Progenitor cell of endocrine pancreas (in vitro differentiated cells): ENCODE measurements at places on chromosomes 1 and 21. TPM values are rescaled to one million over a fixed set of nuclear protein-coding genes. Genes with fewer than 3 reads are reported as not detected.

DNA sequence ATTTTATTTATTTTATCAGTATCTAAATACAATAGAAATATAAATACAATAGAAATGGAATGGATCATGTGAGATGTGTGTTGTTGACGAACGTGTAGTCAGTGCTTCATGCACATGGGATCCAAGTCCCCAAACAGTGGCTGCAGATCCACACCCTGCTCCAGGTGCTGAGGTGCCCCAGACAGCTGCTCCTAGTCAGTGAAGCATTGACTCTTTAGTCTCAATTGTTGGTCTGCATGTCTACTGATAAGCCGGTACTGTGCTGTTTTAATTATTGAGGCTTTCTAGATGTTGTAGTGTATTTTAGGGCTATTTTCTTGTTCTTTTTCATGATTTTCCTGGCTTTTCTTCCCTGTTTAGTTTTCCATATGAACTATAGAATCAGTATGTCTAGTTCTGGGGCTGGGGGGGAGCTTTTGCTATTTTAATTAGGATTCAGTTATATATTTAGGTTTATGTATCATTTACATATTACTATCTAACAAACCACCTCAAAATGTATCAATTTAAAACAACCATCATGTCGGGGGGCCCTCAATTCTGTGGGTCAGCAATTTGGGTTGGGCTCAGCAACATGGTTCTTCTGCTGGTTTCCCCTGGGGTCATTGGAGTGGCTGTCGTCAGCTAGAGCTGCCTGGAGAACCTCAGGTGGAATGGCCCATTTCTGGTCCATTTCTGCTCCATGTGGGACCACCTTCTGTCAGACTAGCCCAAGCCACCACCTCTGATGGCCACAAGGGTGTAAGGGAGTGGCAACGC lies 63.2 kb upstream of the TRAPPC10 start:
- H3K27ac ChIP-seq, result no peak overlapping the region
- peaks cover 8% of the 10 kb centered on the region for H3K4me1 ChIP-seq
- no peak overlapping the region for H3K4me3 ChIP-seq
- H3K36me3 ChIP-seq, result peaks cover 6% of the 10 kb centered on the region
- no peak for DNase-seq

The ATF3 gene
- 14.6 and 18.2 TPM in 2 replicates for total RNA-seq

DNA sequence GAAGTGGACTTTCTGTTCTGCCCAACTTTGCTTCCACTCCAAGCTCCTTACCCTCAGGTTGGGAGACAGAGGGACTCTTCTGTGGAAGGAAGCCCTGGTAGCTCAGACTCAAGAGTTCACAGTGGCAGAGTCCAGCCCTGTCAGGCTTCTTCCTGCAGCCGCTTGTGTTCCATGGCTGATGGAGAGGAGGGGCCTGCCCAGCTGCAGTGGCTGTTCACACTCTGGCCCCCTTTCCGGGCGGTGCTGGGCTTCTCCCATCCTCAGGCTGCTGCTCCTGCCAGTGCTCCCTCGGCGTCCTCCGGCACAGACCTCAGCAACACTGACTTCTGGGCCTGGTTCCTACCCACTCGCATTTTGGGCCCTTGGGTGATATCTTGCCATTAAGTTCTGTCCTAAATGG lies 4.0 kb downstream of the KRTAP10-1 start:
- H3K27me3 ChIP-seq, result no peaks in the 10 kb centered on the region
- H3K36me3 ChIP-seq, result no peaks in the 10 kb centered on the region
- no peak for DNase-seq
- no peaks in the 10 kb centered on the region for H3K4me1 ChIP-seq
- H3K27ac ChIP-seq, result no peak overlapping the region

GRCh38 chr21:46196733-46197132 lies 12.5 kb upstream of the SPATC1L start:
- peak overlapping the region; percentile 86 for H3K27ac ChIP-seq
- peaks cover 18% of the 10 kb centered on the region for H3K4me1 ChIP-seq
- H3K27me3 ChIP-seq, result no peaks in the 10 kb centered on the region

GRCh38 chr1:168264296-168264695 lies 16.4 kb upstream of the TBX19 start:
- H3K4me1 ChIP-seq, result no peaks in the 10 kb centered on the region
- no peak overlapping the region for H3K27ac ChIP-seq
- H3K4me3 ChIP-seq, result no peak overlapping the region
- H3K27me3 ChIP-seq, result no peaks in the 10 kb centered on the region

DNA sequence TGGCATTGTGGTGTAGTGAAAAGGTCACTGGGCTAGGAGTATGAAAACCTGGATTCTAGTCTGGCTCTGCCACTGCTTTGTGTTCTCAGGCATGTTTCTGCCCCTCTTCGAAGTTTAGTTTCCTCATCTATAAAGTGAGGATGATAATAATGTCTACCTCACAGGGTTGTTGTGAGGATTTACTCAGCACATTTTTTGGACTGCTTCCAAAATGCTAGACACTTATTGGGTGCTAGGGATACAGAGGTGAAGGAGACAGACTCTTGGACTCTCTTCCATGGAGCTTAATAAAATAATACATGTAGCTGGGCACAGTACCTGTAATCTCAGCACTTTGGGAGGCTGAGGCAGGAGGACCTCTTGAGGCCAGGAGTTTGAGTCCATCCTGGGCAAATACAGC lies 3.6 kb downstream of the KIF2C start:
- H3K4me3 ChIP-seq, result no peak overlapping the region
- no peak for DNase-seq
- peaks cover 4% of the 10 kb centered on the region for H3K36me3 ChIP-seq
- H3K27me3 ChIP-seq, result no peaks in the 10 kb centered on the region

GRCh38 chr1:101431956-101432510 lies 195.2 kb downstream of the S1PR1 start:
- DNase-seq, result no peak
- no peaks in the 10 kb centered on the region for H3K27me3 ChIP-seq
- no peaks in the 10 kb centered on the region for H3K36me3 ChIP-seq

DNA sequence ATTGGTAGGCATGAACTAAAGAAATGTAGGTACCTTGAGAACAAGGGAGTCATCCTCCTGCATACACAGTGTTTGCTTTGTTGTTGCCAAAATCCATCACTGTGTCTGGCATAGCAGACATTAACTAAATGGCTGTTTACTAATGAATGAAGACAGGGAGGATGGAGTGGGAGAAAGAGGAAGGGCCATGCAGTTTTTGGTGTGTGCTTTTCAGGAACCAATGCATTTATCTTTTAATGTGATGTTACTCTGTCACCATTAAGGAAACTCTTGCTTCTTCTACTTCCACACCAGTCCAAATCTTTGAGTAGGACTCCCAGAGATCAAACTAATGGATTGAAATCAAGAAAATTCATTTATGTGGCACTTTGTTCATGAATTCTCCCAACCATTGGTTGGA lies 55.6 kb upstream of the DUSP10 start:
- H3K27me3 ChIP-seq, result peaks cover 5% of the 10 kb centered on the region
- peaks cover 8% of the 10 kb centered on the region for H3K4me1 ChIP-seq
- no peak overlapping the region for H3K4me3 ChIP-seq
- DNase-seq, result no peak

GRCh38 chr1:107668762-107669161 lies 296.2 kb downstream of the VAV3 start:
- H3K36me3 ChIP-seq, result no peaks in the 10 kb centered on the region
- DNase-seq, result no peak
- no peaks in the 10 kb centered on the region for H3K27me3 ChIP-seq
- H3K4me1 ChIP-seq, result peaks cover 29% of the 10 kb centered on the region
- H3K4me3 ChIP-seq, result no peak overlapping the region

The S100A16 gene
- total RNA-seq, result 46.8 and 50.2 TPM in 2 replicates

DNA sequence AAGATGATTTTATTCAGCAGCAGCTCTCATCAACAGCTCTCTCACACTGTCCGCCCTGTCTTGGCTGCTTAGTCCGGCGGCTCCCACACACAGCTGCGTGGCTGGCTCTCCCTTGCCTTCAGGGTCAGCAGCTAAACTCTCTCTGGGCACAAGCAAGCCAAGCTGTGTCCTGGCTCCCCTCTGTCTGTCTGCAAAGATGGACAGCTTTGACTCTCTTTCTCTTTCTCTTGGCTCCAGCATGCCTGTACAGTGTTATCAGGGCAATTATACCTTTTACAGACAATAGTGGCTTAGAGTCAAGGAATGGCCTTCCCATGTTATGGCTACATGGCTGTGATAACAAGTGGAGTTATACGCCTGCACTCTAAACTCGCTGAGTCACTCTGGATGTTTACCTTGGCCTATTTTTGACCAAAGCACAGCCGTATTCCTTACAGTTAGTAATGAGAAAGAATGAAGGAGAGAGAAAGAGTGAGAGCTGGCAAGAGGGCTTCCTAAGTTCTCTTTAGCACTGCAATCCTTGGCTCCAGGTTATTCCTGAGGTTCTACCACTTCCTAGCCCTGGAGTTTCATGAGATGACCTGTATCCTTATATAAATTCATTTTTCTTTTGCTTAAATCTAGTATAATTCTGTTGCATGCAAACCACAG lies 59.9 kb upstream of the ZSWIM5 start:
- H3K27ac ChIP-seq, result no peak overlapping the region
- DNase-seq, result no peak
- no peaks in the 10 kb centered on the region for H3K36me3 ChIP-seq

The OR2T29 gene
- not detected in 2 replicates for total RNA-seq

The UBQLN4 gene
- 94.2 and 97.8 TPM in 2 replicates for total RNA-seq

GRCh38 chr1:232591344-232591743 lies 38.6 kb downstream of the SIPA1L2 start:
- no peak overlapping the region for H3K27ac ChIP-seq
- DNase-seq, result no peak
- H3K4me1 ChIP-seq, result peaks cover 44% of the 10 kb centered on the region

The FCRL5 gene
- not detected in 2 replicates for total RNA-seq

DNA sequence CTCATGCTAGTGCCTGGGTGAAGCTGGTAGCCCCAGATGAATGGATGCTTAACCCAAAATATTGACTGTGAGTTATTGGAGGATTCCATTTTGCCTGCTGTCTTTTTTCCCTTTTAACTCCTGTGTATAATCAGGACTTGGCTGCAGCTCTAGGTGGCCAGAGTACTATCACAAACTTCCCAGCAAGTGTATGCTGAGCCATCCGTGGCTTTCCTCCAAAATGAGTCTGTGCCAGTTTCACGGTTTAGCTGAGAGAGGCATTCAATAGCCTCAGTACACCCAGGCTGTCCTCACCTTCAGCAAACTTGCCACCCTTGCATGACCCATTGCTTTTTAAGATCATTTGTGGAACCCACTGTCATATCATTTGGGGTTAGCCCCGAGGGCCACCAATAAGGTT lies 5.3 kb upstream of the DPT start:
- no peaks in the 10 kb centered on the region for H3K36me3 ChIP-seq
- peaks cover 2% of the 10 kb centered on the region for H3K4me1 ChIP-seq
- no peak for DNase-seq
- no peak overlapping the region for H3K4me3 ChIP-seq
- H3K27me3 ChIP-seq, result peaks cover 13% of the 10 kb centered on the region

DNA sequence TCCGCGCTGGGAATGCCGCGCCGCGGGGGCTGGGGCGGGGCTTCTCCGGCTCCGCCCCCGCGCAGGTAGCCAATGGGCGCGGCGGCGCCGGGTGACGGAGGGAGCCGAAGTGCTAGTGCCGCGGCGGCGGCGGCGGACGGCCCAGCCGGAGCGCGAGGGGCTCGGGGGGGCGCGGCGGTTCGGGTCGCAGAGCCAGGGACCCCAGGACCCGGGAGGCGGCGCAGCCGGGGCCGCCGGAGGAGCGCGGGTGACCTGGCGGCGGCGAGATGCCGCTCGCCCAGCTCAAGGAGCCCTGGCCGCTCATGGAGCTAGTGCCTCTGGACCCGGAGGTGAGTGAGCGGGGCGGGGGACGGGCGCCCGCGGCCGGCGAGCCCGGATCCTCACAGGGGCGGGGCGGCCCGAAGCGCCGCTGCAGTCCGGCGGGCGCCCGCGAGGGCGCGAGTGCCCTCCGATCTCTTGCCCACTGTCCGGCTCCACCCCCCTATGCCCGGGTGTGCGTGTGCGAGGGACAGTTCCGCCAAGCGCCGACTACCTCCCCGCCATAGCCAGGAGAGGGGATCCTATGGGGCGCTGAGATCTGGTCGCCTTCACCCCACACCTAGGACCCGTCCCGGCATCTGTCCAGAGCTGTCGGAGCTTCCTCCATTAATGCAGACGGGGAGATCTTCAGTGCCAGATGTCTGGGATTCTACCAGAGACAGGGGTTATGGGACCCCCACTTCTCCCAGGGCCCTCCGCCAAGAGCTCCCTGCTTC lies at the start of gene RPS6KA1:
Gene RPS6KA1, plus strand, starts transcription at position 107 of the 755 bp plus-strand sequence. Its CDS starts 160 bp downstream, at position 267.
- H3K27me3 ChIP-seq, result peaks cover 5% of the 10 kb centered on the region
- H3K27ac ChIP-seq, result peak within 1 kb of the TSS; percentile 94
- peaks cover 15% of the 10 kb centered on the region for H3K4me1 ChIP-seq

GRCh38 chr1:32917521-32917920 lies 16.3 kb upstream of the TMEM54 start:
- no peaks in the 10 kb centered on the region for H3K36me3 ChIP-seq
- no peak overlapping the region for H3K27ac ChIP-seq
- no peaks in the 10 kb centered on the region for H3K4me1 ChIP-seq
- no peak overlapping the region for H3K4me3 ChIP-seq

DNA sequence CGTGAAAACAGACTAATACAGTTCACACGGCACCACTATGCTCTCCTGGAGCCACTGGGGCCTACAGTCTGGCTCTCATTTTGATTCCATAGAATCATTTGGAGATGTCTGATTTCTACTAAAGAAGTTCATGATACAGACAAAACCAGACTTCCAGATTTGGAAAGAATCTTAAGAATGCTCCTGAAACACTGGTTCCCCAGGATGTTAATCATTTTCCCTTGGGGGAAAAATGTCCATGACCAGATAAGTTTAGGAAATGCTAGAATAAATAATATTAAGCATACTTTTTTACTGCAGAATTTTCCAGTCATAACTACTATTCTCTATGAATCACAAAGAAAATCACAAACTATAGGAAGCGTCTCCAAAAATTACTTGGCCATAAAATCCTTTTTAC lies 63.0 kb upstream of the RGS7 start:
- peaks cover 15% of the 10 kb centered on the region for H3K27me3 ChIP-seq
- H3K36me3 ChIP-seq, result no peaks in the 10 kb centered on the region
- no peak for DNase-seq
- H3K27ac ChIP-seq, result no peak overlapping the region

The GCSAML gene
- total RNA-seq, result not detected in 2 replicates

The AIM2 gene
- total RNA-seq, result 2.0 and 2.1 TPM in 2 replicates

GRCh38 chr1:10540277-10541005 lies 65.7 kb downstream of the PEX14 start:
- no peak overlapping the region for H3K4me3 ChIP-seq
- no peak for DNase-seq
- H3K27ac ChIP-seq, result no peak overlapping the region
- H3K27me3 ChIP-seq, result no peaks in the 10 kb centered on the region
- peaks cover 5% of the 10 kb centered on the region for H3K36me3 ChIP-seq
- peaks cover 38% of the 10 kb centered on the region for H3K4me1 ChIP-seq

DNA sequence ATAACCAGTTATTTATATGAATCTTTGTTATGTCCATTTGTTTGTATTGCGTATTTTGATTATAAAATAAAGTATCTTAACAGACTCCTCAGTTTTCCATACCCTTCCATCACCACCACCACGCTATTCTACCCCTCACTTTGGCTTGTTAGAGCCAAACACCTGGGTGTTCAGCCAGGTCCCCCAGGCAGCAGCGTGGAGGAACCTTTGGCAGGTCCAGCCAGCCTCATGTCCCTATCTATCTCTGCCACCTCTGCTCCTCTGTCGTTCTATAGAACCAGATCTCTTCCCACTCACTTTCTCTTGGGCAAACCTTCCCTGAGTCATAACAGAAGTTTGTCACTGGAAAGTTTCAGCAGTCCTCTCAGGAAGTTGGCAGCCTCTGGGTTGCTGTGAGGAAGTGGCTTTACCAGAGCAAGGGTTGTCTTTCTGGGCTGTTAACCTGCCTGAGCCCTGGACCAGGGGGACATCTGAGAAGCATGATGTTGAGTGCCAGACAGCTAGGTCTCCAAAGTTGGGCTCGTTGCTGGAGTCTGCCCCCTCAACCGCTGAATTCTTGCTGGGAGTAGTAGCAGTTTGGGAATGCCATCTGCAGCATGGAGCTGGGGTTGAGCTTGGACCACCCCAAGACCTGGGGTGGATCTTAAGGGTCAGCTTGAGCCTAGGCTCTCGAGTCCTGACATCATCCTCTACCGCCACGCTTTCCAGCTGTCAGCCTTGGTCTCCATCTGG lies 996 bp upstream of the SH3BGRL3 start:
- H3K27ac ChIP-seq, result peak overlapping the region; percentile 89
- no peak for DNase-seq
- H3K4me1 ChIP-seq, result peaks cover 36% of the 10 kb centered on the region
- no peaks in the 10 kb centered on the region for H3K27me3 ChIP-seq
